Right cardiac atrium (tissue), 5 donors: ENCODE measurements at places on chromosomes 2 and 18.
A peak's percentile ranks its signal among the peaks of the same experiment; 100 is the strongest.

- DNase-seq, result no peak
Observed at GRCh38 chr2:199991691-199992090, 36.3 kb downstream of the MAIP1 start.

DNA sequence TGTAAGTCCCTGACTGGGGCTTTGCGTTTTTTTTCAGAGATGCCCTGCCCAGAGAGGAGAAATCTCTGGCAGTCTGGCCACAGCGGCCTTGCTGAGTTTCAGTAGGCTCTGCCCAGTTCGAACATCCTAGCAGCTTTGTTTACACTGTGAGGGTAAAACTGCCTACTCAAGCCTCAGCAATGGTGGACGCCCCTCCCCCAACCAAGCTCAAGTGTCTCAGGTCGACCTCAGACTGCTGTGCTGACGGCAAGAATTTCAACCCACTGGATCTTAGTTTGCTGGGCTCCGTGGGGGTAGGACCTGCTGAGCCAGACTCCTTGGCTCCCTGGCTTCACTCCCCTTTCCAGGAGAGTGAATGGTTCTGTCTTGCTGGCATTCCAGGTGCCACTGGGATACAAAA lies 31.7 kb downstream of the L3MBTL4 start:
- no peak for DNase-seq

DNA sequence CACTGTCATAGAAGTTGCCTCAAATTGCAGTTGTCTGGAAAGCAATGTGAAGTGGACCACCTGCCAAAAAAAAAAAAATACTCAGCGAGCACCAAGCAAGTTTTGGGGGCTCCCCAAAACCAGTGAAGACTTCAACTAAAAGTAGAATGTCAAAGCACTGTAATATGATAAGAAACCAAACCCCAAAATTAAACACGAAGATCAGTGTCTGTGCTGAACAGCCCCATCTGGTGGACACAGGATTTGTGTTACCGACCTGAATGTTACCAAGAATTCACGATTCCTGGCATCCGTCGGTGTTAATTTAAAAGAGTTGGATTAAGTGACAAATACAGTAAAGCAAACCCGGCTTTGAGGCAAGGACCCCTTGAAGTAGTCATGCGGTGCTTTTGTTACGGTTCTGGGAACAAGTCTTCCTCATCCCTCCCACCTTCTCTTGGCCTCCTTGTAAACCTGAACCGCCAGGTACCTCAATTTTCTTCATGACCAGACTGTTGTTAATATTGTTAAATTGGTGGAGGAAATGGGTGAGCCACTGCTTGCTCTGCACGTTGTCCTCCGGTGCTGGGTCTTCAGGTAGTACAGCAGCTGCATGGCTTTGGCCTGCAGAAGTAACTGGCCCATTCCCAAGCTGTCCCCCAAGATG lies 31.3 kb upstream of the SSB start:
- DNase-seq, result peak; percentile 79

GRCh38 chr2:48601349-48601748 lies 16.3 kb upstream of the GTF2A1L start:
- DNase-seq, result no peak

- DNase-seq, result no peak
Observed at GRCh38 chr2:108492364-108492763, 41.9 kb upstream of the LIMS1 start.

- DNase-seq, result no peak
Observed at GRCh38 chr2:148658807-148659722, 14.5 kb downstream of the EPC2 start.

- no peak for DNase-seq
Observed at GRCh38 chr2:206801418-206802189, 36.2 kb downstream of the FASTKD2 start.

- no peak for DNase-seq
Observed at GRCh38 chr2:7621018-7621814, 704.0 kb downstream of the RNF144A start.

GRCh38 chr2:126994340-126994777 lies 95.7 kb downstream of the TEX51 start:
- DNase-seq, result no peak

GRCh38 chr2:217090024-217090473 lies 230.2 kb upstream of the TNP1 start:
- no peak for DNase-seq

DNA sequence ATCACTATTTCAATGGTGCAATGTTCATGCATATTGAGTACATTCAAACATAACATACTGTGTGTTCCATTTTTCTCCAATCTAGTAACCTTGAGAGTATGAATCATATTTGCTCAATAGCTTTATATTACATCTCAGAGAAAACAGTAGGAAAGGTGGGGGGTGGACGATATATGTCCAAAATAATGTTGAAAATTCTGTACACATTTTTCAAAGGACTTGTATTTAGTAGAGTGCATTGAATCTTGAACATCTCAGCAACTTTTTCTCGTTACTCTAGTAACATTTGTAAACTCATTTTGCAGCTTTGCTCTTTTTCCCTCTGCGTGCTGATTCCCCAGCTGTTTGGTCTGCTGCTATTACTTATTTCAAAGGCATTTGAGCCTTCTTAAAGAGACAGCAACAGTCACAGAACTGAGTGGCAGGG lies 1487.0 kb downstream of the LRP1B start:
- DNase-seq, result no peak

DNA sequence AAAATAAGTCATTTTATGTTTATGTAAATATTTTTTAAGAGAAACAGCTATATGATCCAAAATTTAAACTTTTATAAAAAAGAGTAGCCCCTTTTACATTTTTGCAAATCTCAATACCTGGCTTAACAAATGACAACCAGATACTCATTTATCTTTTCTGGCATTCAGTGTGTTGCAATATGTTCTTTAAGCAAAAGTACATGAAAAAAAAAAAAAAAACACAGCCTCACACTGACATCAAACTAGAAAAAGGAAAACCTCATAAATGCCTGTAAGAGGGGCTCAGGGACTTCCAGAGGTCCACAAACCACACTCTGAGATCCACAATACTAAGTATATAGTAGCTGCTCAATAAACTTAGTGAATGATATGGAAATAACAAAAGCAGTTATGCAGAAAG lies 21.9 kb downstream of the PPP4R3B start:
- DNase-seq, result no peak

DNA sequence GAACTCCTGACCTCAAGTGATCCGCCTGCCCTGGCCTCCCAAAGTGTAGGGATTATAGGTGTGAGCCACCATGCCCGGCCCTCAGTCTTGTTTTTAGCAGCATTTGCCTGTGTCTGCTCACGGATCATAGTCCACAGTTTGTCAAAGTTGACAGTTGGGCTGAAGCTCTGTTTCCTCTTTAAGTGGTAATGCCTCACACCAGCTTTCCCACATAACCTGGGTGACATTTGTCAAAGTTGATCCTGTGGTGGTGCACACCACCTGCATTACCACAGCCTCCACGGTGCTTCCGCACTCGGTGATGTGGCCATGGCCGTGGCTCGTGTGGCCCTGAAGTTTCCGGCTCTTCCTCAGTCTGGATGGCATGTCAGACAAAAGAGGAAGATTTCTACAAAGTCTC lies 27.1 kb downstream of the RAB31 start:
- DNase-seq, result no peak

GRCh38 chr2:119206201-119206600 lies 17.4 kb upstream of the STEAP3 start:
- no peak for DNase-seq

DNA sequence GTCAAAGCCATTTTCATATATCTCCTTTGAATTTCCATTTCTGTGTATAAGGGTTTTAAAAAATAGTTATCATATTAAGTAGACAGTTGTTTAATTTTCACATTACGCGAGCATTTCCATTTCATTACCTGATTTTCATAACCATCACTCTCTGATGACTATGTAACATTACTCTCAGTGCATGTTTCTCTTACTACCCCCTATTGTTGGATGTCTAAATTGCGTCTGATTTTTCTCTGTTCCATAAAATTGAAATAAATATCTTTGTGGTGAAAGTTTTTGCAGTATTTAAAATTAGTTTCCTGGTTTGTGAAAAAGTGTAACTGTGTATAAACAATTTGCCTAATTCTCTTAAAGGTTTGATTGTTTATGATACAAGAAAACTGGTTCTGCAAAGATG lies 123.8 kb downstream of the MYO1B start:
- no peak for DNase-seq

- no peak for DNase-seq
Observed at GRCh38 chr2:134110532-134110931, 143.3 kb upstream of the MGAT5 start.

DNA sequence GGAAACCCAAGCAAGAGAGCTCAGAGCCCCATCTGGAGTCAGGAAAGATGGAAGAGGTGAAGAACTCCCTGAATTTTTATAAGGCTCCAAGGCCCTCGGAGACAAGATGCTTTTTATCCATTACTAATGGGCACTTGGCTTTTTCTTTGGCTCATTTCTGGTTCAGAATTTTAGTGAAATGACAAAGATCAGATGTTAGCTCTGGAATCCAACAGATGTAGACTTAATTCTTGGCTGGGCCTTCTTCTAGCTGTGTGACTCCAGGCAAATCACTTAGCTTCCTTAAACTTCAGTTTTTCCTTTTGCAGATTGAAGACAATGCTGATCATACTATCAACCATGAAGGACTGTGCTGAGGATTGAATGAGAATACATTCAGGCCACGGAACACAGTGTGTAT lies 85.2 kb downstream of the HRH4 start:
- DNase-seq, result no peak

GRCh38 chr2:147222506-147222905 lies 622.3 kb upstream of the ACVR2A start:
- DNase-seq, result no peak
